ENCODE measurements at places on chromosomes 7 and 10. TPM values are rescaled to one million over a fixed set of nuclear protein-coding genes. Genes with fewer than 3 reads are reported as not detected.
A peak's percentile ranks its signal among the peaks of the same experiment; 100 is the strongest.

The OR2A1 gene
- total RNA-seq: not detected

The STMP1 gene
- 58.1 TPM for total RNA-seq

The SPDYE16 gene
- total RNA-seq: not detected

The PAX4 gene
- total RNA-seq: not detected

The GOT1 gene
- total RNA-seq: 40.5 TPM

The ZNF479 gene
- not detected for total RNA-seq

GRCh38 chr10:29479081-29479925, 155.5 kb downstream of the SVIL start:
- no peak for DNase-seq

GRCh38 chr7:2911466-2911865, 67.4 kb upstream of the GNA12 start:
- no peak for DNase-seq

DNA sequence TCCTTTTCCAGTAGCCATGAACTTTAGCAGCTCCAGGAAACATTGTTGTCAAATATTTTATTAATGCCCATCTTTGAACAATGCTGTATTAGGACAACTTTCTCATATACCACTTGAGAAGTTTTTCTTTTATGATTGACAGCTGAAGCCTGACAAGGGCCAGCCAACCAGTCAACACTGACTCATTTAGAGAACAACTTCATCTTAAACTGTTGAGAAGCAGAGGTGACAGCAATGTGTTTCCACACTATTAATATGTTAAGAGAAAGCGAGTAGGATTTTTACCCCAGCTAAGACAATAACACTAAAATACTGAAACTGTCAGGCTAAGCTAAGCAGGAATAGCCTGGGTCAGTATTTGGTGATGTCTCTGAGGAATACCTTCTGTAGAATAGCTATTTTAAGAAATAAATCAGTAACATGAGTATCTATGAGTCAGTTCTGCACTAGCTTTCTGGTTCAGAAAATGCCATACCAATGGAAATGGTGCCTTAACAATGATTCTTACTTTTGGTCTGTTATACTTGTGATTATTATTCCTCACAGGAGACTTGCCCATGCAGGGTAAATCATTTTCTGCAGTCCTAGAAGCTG, 168.8 kb upstream of the POT1 start:
- no peak for DNase-seq

- no peak for DNase-seq
These were observed 64.2 kb upstream of the GNAI1 start for GRCh38 chr7:80070391-80070790.

GRCh38 chr7:455110-455928, 64.3 kb downstream of the PDGFA start:
- DNase-seq: no peak

DNA sequence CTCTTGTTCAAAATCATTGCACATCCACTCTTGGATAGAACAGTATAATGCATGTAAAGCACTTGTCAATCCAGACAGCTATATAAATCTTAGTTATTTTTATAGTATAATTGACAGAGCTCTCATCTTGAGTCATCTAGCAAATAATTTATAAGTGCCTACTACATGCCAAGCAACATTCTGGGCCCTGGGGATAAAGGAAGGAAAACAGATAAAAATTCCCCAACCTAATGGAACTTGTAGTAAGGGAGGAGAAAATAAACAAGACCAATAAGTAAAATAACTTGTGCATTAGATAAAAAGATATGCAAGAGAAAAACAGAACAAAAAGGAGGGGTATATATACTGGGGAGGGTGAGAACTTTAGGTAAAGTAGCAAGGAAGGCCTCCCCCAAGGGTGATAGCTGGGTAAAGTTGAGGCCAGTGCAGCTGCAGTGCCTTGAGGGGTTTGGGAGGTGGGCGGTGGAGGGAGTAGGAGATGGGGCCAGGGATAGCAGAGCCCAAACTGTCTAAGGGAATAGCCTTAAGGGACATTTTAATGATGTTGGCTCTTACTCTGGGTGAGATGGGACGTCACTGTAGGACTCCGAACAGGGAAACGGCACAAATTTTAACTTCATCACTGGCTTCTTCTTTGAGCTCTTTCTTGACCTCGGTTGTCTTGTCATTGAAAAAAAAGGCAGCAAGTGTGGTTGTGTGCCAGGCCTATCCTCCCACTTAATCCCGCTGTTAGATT, 79.3 kb upstream of the SEC61G start:
- DNase-seq: no peak

DNA sequence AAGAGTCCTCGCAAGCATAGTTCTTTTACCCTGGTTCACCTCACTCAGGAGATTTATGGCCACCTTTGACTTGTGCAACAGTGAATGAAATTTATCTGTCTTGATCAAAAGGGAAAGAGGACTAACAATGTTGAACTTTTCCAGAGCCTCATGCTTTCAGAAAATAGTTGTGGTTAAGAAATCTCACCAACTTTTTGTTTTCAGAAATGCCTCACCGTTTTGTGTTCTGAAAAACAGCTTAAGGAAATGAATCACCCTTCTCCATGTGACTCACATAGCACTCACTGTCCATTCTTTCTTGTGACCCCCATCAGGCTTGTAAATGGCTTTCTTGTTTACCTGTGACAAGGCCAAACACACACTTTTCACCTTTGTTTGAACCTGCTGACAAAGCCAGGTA, 148.6 kb upstream of the FAM3C start:
- peak; percentile 93 for DNase-seq

DNA sequence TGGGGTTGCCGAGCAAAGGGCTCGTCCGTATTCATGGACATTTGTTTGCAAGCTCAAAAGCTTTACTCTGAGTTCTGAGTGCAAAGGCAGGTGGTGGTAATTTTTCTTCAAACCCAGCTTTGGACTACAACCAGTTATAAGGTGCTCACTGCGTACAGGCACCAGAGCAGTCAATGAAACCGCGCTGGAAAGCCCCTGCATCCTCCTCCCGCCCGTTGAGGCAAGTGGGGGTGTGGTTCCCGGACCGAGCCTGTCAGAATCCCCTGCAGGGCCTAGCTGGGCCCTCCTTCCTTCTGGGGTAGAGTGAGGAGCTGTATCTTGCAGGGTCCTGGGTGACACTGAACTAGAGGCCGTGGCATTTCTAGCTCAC, 22.3 kb downstream of the AMZ1 start:
- no peak for DNase-seq

GRCh38 chr7:28955718-28956607, 2.2 kb downstream of the TRIL start:
- DNase-seq: no peak

GRCh38 chr10:17065273-17065672, 64.3 kb downstream of the CUBN start:
- no peak for DNase-seq

GRCh38 chr10:18710201-18710653, 51.0 kb downstream of the ARL5B start:
- no peak for DNase-seq
